Glomerular endothelial cell (primary cell): ENCODE measurements at places on chromosomes 12 and 14. TPM values are rescaled to one million over a fixed set of nuclear protein-coding genes. Genes with fewer than 3 reads are reported as not detected.
A peak's percentile ranks its signal among the peaks of the same experiment; 100 is the strongest.

DNA sequence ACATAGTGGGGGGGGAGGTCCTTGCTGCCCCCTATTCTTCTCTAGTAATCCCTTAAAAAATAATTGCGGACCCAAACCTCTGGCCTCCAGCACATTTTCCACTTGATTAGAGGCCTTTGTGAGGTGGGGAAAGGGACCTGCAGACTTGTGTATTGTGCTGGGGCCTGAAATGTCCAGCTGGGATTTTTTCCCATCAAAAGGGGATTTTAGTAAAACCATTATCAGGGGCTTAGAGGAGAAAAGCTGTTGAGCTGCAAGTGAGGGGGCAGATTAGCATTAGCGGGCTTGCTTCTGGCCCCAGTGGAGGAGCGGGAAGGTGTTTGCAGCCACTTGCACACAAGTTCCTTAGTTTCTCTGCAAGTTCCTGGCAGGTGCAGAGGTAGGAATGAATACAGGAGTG lies 13.9 kb downstream of the FBXL14 start:
- DNase-seq = no peak

DNA sequence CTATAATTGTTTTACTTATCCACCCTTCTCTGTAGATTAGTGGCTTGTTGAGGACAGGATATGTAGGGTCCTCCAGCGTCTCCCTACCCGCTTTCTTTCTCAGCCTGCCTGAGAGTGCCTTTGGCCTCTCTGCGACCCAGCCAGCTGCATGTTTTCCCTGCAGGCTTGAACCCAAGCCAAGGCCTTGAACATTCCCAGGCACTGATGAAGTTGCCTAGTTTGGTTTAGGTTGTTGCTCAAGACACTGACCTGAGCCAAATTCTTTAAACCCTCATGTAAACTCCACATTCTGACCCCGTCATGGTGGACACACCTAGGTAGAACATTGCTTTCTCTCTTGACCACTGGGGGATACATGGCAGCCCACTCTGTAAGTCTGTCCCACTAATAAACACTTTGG lies 33.4 kb upstream of the TXNRD1 start:
- DNase-seq = no peak

DNA sequence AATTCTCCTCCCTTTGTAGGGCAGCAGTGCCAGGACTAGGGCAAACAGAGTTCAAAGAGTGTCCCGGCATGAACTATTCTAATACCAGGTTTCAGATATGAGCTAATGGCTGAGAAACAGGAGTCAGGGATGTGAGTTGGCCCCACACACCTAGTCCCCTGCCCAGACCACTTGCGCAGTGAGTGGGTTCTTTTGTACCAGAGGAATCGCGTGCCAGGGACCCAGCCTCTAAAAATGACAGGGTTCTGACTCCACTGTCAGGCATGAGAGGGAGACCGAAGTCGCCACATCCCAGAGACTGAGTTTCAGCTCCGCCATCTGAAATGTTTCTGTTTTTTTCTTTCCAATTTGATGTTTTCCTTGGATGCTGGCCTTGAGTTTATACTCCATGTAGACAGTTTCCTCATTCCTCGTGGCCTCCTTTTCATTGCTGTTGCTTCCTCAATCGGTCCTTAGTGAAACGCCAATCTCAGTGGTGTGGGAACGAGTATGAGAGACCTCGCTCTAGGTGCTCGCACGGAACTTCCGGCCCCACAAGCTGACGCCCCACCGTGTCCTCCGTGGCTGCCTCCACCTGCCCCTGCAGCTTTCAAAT lies 31.5 kb downstream of the FBXL14 start:
- no peak for DNase-seq

DNA sequence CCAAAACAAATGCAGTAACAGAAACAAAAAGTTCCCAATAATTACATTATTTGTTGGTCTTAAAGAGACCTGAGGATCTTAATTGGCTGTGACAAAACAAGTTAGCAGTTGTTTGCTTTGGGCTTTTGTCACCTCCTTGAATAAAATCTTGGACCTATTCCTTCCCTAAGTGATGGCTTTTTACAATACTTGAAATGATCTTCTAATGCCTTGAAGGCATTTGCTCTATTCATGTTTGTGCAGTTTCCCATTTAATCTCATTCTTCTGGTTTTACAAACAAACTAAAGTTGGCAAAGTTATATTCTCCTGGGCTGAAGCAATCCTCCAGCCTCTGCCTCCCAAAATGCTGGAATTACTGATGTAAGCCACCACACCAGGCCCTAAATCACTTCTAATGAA lies 98.8 kb downstream of the OSBPL8 start:
- DNase-seq = no peak

- no peak for DNase-seq
These were observed 16.2 kb downstream of the VPS33A start for GRCh38 chr12:122250047-122250446.

DNA sequence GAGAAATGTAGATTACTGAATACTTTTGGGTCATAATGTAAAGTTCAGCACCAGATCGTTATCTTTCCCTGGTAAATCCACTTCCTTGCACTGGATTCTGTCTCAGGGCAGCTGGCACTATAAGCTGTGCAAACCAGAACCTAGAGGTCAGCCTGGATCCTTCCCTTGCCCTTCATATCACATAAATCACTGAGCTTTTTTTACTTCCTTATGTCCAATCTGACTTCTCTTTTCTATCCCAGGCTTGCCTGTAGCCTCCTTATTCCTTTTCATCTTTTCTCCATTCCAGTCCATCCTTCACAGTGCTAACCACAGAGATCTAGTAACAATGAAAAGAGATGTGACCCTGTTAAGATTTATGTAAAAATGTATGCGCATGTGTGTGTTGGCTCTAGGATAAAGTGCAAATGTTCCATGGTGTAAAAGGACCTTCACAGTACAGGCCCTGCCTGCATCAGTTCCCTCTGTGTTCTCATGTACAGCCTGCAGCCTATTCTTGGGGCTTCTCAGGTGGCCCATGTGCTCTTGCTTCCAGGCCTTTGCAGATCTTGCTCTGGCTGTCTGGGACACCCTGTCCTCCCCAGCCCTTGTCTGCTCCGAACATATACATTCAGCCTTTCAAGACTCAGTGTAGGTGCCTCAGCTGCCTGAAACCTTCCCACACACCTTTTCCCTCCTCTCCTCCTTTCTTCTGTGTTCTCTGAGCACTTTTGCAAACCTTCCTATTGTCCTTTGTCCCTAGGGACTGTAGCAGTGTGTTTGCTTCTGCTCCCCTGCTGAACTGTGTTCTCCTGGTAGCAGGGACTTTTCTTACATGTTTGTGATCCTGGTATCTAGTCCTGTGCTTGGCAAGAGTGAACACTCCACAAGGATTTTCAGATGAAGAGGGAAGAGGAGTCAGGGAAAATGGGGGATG lies 30.0 kb downstream of the PELI2 start:
- no peak for DNase-seq

- no peak for DNase-seq
These were observed 9.2 kb downstream of the PTGES3 start for GRCh38 chr12:56678852-56679251.

GRCh38 chr12:90393652-90394051 lies 561.3 kb downstream of the CCER1 start:
- no peak for DNase-seq

DNA sequence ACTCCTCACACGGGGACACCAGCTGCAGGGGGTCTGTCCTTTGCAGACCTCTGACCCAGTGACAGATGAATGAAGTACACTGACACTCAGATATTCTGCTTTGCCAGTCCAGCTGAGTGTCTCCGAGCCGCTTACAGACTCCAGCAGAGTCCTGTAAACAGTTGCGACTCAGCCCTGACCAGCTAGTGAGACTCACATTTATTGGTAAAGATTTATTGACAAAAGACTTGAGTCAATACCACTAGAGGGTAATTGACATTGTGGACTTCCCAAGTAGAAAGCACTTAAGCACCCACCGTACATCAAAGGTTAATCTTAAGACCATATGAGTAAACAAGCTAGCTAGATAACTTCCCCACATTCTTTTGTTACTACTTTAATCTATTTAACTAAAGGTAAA lies 9.8 kb upstream of the FKBP4 start:
- DNase-seq = no peak

DNA sequence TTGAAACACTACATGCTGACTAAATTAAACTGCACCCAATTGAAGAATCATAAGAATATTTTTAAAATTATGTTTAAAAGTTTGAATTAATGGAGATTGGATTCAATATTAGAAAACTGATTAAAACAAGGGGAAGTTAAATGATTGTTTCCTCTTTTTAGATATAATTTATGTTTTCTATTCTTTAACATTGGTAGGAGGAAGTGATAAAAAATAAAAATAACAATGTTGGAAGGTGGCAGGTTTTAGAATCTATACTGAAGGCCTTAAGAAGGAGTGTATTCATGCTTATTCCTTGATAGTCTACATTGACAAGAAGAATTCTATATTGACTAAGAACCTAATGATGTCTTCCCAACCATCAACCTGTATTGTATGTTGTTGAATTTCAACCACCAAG lies 168.1 kb downstream of the PDZRN4 start:
- no peak for DNase-seq

DNA sequence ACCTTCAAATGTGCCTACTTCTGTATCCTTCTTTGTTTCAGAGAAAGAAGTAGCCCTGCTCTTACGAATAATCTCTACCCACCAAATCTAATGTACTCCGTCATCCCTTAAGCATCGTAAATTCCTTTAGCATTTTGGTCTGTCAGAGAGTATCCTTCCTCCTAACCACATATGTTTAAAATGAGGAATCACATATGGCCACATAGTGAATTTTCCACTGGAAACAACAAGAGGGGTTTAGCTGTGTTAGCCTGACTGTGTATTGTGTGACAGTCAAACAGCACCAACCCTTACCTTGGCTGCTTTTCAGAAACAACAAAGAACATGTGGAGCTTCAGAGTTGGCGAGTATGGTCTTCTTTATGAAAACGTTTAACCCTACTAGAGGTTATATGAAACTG lies 5.5 kb downstream of the LUM start:
- no peak for DNase-seq

DNA sequence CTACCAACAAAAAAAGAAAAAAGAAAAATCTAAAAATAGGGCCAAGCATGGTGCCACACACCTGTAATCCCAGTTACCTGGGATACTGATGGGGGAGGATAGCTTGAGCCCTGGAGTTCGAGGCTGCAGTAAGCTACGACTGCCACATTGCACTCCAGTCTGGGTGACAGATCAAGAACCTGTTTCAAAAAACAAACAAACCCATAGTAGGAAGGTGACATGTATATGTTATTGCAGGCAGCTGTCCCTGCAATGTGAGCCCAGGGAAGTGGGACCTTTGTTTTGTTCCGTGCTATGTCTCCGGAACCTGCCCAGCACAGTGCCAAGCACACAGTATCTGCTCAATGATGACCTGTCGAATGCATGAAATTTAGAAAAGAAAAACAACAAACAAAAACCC lies 37.2 kb upstream of the YY1 start:
- no peak for DNase-seq

- DNase-seq = no peak
These were observed 34.2 kb upstream of the MAP1LC3B2 start for GRCh38 chr12:116524964-116525379.

GRCh38 chr12:115305867-115306266 lies 621.9 kb upstream of the TBX3 start:
- no peak for DNase-seq

DNA sequence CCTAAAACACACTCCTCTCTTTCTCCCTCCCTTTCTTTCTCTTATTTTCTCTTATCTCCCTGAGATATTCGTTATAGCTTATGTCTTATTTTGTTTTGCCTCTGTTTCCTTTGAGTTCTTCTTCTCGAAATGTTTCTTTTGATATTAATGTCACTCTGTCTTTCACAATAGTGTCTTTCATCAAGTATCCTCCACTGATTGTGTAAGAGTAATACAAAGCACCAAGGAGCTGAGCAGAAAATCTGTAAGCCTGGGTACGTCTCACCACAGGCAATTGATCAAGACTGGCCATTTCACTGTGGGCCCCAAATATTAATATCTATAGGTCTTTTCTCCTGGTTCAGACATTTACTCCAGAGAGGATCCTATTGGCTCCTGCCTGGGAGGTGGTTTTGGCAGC lies 4.8 kb upstream of the LYZ start:
- DNase-seq = no peak

GRCh38 chr14:92646952-92647796 lies 101.3 kb downstream of the LGMN start:
- DNase-seq = peak; percentile 3

- no peak for DNase-seq
These were observed 57.6 kb downstream of the CCDC59 start for GRCh38 chr12:82300611-82301010.

DNA sequence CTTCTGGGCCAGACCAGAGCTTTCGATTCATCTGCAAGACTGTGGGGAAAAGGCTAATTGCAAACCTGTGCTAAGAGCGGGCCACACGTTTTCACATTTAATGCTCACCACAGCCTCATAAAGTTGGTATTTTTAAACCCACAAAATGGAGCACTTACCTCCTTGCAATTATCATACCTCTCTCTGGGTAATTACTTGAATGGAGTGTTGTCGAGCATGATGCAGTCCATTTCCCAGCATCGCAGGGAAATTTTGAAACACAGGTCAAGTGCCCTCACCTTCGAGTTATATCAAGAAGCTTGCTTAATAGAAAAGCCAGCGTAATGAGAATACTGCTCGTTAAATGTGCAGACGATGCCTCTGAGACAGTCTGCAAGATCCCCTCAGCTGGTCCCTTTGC lies 8.8 kb upstream of the IFI27L2 start:
- no peak for DNase-seq

- DNase-seq = peak; percentile 33
These were observed 1.8 kb upstream of the ZBTB39 start for GRCh38 chr12:57008178-57008577.

- DNase-seq = no peak
These were observed 13.6 kb upstream of the FOXN3 start for GRCh38 chr14:89430391-89431236.

DNA sequence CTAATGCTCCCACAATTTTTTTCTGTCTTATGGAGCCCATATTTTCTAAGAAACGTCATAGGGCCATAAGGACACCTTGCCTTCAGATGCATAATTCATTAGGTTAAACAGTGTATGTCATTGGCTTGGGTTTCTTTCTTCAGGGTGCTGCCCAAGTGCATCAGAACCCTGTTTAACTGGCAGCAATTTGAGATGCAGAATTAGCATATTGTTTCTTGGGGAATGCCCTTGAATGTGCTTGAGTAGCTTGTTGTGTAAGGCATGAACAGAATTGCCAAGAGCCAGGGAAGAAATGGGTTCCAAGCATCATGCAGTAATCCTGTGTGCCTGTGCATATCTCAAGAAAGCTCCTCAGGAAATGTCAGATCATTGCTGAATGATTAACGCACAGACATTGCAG lies 277.2 kb downstream of the SYT1 start:
- DNase-seq = no peak

- no peak for DNase-seq
These were observed 23.7 kb downstream of the LGMN start for GRCh38 chr14:92724516-92725340.

- DNase-seq = no peak
These were observed 6.0 kb upstream of the UBE2N start for GRCh38 chr12:93447555-93448290.

GRCh38 chr12:14883686-14884085 lies 2.0 kb downstream of the MGP start:
- DNase-seq = no peak

GPR84 gene
- total RNA-seq = not detected in 2 replicates

CELA1 gene
- total RNA-seq = not detected in 2 replicates

HHIPL1 gene
- total RNA-seq = 2.6 and 4.3 TPM in 2 replicates

ACSM4 gene
- not detected in 2 replicates for total RNA-seq

WIF1 gene
- total RNA-seq = not detected in 2 replicates

CYP27B1 gene
- total RNA-seq = 0.15 and 1.1 TPM in 2 replicates

LMNTD1 gene
- 0.82 TPM in 1 of 2 replicates, not detected in the other for total RNA-seq

PAPLN gene
- total RNA-seq = 17.1 and 58.0 TPM in 2 replicates

PZP gene
- total RNA-seq = 0.24 and 0.70 TPM in 2 replicates

PMCH gene
- total RNA-seq = not detected in 2 replicates

STAB2 gene
- total RNA-seq = 0.10 and 0.12 TPM in 2 replicates

KRT75 gene
- total RNA-seq = not detected in 2 replicates

TGM1 gene
- 0.64 and 2.5 TPM in 2 replicates for total RNA-seq

ABCD2 gene
- not detected in 2 replicates for total RNA-seq
